Cardiac ventricle fibroblast (primary cell): ENCODE measurements at places on chromosomes 4 and X. TPM values are rescaled to one million over a fixed set of nuclear protein-coding genes. Genes with fewer than 3 reads are reported as not detected.

PHOX2B gene
- total RNA-seq: not detected in 2 replicates

TREX2 gene
- total RNA-seq: 1.1 and 5.5 TPM in 2 replicates

SPON2 gene
- 253 and 255 TPM in 2 replicates for total RNA-seq

FAAH2 gene
- total RNA-seq: 1.6 TPM in 1 of 2 replicates, not detected in the other

TRMT10A gene
- total RNA-seq: 3.8 and 5.8 TPM in 2 replicates

IL1RAPL1 gene
- 0.06 and 0.29 TPM in 2 replicates for total RNA-seq

MXRA5 gene
- 2.6 TPM in 2 replicates for total RNA-seq

PNMA5 gene
- total RNA-seq: not detected in 2 replicates

SLITRK2 gene
- total RNA-seq: not detected in 2 replicates

HTRA3 gene
- total RNA-seq: 22.4 and 24.6 TPM in 2 replicates

CDS1 gene
- 0.24 and 0.56 TPM in 2 replicates for total RNA-seq

LRCH2 gene
- total RNA-seq: 1.2 and 2.0 TPM in 2 replicates

CYTL1 gene
- 1.9 TPM in 2 replicates for total RNA-seq

TMEM164 gene
- 18.6 and 20.2 TPM in 2 replicates for total RNA-seq

ZFP42 gene
- not detected in 2 replicates for total RNA-seq

NHSL2 gene
- total RNA-seq: 1.8 and 3.2 TPM in 2 replicates

MEPE gene
- not detected in 2 replicates for total RNA-seq

AFM gene
- total RNA-seq: not detected in 2 replicates

CXXC4 gene
- total RNA-seq: not detected in 2 replicates

RAI2 gene
- 0.20 and 0.25 TPM in 2 replicates for total RNA-seq

CT47B1 gene
- not detected in 2 replicates for total RNA-seq

CHST7 gene
- 10.9 and 11.7 TPM in 2 replicates for total RNA-seq

GLRA2 gene
- total RNA-seq: not detected in 2 replicates

MAGEA2B gene
- total RNA-seq: not detected in 2 replicates

NKX1-1 gene
- total RNA-seq: not detected in 2 replicates

REPS2 gene
- 6.8 and 7.5 TPM in 2 replicates for total RNA-seq

XAGE1A gene
- total RNA-seq: not detected in 2 replicates

TCEAL6 gene
- total RNA-seq: not detected in 2 replicates

JCHAIN gene
- total RNA-seq: 0.10 and 0.12 TPM in 2 replicates

TMEM255A gene
- not detected in 2 replicates for total RNA-seq

PABPC4L gene
- total RNA-seq: 0.50 and 0.88 TPM in 2 replicates

TENM3 gene
- total RNA-seq: 1.0 and 2.4 TPM in 2 replicates

NPY2R gene
- total RNA-seq: 0.19 and 0.59 TPM in 2 replicates

USP27X gene
- 2.1 and 2.6 TPM in 2 replicates for total RNA-seq

HTN3 gene
- not detected in 2 replicates for total RNA-seq
